ENCODE measurements at places on chromosomes 3 and 15. TPM values are rescaled to one million over a fixed set of nuclear protein-coding genes. Genes with fewer than 3 reads are reported as not detected.

DNA sequence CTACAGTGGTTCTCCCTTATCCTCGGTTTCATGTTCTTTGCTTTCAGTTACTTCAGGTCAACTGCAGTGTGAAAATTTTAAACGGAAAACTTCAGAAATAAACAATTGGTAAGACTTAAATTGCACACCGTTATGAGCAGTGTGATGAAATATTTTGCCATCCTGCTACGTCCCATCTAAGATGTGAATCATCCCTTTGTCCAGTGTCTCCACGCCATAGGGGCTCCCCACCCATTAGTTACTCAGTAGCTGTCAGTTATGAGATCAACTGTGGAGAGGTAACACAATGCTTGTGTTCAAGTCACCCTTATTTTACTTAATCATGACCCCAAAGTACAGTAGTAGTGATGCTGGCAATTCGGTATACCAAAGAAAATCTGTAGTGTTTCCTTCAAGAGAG is 47.4 kb downstream of the TJP1 start:
- peak; percentile 76 for DNase-seq

GRCh38 chr15:51367322-51367976 is 26.0 kb downstream of the GLDN start:
- DNase-seq: no peak

The LMOD3 gene
- not detected for total RNA-seq

The SLC26A6 gene
- total RNA-seq: 16.9 TPM

DNA sequence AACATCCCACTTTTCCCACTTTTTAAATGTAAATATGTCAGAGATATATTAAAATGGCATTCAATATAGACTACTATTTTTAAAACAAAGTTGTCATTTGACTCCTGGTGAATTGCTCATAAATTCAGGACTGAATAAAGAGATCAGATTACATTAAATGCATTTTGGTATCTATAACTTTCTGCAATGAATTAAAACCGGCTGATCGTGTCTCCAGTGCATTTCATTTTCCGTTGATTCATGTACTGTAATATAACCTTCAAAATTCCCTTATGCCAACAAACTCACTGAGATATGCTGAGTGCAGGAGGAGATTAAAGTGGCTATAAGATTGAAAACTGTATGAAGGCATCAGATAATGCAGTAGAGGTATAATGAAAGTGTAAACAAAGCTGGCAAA is 361.1 kb upstream of the CDIN1 start:
- DNase-seq: no peak
